ENCODE measurements at places on chromosomes 1 and 21.
A peak's percentile ranks its signal among the peaks of the same experiment; 100 is the strongest.

DNA sequence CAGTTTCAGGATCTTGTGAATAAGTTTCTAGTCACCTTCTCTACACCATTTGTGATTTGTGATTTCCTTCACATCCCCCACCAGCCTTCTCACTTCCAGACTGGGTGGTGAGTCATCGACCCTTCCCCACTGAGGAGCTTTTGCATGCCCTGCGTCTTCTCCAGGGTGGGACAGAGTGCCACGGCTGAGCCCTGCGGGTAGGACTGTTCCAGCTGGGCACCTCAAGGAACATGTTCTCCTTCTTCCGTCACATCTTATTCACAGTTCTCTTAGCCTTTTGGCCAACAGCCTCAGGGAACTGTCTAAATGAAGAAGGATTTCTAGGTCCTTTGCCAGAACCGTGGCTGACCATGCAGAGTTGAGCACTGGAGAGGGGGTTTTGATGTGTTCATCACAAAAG is 116.5 kb downstream of the TMEM53 start:
- DNase-seq: no peak

- DNase-seq: no peak
Observed at GRCh38 chr1:87004857-87005256, 90.4 kb downstream of the HS2ST1 start.

DNA sequence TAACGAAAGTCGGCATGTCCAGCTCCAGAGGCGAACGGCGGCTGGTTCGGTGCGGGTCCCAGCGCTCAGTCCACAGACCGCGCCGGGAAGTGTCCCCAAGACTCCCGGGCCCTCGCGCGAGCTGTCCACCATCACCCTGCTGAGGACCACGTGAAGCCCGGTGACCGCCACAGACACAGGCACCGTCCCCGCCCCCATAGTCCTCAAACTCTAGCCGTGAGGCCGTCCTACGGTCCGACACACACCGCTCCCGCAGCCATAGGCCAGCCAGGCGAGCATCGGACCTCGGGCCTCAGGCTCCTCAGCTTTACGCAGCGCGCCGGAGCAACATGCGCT is 535 bp downstream of the SETD4 start:
- no peak for DNase-seq

DNA sequence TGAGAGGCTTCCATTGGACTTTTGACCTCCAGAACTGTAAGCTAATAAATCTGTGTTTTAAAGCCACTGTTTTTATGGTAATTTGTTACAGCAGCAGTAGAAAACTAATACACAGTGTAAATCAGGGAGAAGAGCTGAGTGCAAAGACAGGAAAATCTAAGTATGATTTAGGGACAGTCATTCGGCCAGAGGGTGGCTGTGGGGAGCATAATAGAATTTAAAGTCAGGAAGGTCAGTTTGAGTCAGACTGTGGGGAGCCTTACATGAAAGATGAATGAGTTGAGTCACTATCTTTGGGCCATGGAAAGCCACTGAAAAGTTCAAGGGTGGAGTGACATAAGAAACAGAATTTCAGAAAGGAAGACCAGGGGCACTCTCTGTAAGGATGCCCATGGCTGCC is 52.4 kb upstream of the SSX2IP start:
- no peak for DNase-seq

DNA sequence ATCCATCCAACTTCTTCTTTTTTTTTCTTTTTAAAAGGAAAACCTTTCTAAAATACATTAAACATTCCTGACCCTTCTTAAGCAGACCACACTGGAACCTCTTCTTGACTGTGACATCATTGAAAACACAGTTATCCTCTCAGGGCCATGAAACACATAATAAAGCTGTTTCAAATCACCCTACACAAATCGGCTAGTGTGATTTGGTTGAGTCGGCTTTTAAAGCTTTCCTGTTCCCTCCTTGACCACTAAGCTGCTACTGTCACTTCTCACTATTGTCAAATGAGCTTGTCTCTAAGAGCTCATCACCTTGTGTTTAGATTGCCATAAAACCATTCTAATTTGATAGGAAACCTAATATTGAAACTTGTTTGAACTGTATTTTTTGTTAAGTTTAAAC is 5.9 kb downstream of the USP24 start:
- DNase-seq: no peak

- DNase-seq: peak; percentile 83
Observed at GRCh38 chr1:93448983-93449804, 1.3 kb downstream of the FNBP1L start.

All from right kidney (tissue), 9 donors.